ENCODE measurements at places on chromosomes 4 and X.

DNA sequence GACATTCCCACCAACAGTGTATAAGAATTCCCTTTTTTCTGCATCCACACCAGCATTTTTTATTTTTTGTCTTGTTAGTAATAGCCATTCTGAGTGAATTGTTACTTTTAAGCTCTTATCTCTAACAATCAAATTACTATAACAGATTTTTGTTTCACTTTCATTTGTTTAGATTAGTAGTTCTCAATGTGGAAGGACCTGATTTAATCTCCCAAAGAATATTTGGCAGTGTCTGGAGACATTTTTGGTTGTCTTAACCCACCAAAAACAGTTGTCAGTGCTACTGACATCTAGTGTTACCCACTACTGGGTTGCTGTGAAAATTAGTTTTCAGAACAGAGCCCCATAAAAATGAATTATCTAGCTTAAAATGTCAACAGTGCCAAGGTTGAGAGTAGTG, 37.9 kb downstream of the RUFY3 start:
- no peak for DNase-seq

DNA sequence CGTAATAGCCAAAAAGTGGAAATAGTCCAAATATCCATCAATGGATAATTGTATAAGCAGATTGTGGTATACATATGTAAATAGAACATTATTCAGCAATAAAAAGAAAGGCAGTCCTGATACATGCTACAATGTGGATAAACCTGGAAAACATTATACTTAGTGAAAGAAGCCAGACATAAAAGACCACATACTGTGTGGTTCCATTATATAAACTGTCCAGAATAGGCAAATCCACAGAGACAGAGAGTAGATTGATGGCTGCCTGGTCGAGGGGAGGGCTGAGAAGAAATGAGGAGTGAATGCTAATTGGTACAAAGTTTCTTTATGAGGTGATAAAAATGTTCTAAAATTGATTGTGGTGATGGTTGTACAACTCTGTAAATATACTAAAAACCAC, 397.4 kb upstream of the RPS6KA3 start:
- no peak for DNase-seq

DNA sequence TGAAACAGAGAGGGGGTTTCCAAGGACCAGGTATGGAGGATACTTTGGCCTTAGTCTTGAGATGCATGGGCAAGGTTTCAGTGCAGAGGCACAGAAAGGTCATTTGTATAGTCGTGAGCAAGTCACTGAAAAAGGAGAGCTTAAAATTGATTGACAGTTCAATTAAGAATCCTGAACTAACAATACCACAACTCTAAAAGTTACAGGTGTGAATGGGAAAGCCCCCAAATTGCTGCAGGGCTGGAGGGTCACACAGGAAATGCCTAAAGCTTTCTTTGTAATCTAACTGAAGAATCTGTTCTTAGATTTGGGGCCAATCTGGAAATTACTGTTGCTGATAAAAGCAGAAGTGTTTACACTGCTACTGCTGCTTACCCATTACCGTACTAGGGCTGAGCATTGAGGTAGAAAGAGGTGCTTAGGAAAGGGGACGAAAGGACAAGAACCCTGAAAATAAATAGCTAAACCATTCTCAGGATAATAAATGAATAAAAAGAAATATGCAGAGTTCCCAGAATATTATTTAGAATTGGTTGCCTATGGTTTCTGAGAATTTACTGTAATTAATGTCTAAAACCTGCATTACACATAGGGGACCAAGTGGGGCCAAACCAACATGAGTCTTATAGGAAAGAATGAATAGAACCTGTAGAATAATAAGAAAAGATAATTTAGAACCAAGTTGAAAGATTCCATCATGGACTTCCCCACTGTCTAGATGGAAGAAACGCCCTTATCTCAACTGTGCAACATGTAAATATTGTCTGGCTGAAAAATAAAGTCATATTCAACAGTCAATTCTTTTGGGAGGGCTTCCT, 91.9 kb upstream of the PPP1R2C start:
- DNase-seq, result no peak

GRCh38 chr4:74431113-74431826, 13.7 kb upstream of the AREG start:
- DNase-seq, result no peak

DNA sequence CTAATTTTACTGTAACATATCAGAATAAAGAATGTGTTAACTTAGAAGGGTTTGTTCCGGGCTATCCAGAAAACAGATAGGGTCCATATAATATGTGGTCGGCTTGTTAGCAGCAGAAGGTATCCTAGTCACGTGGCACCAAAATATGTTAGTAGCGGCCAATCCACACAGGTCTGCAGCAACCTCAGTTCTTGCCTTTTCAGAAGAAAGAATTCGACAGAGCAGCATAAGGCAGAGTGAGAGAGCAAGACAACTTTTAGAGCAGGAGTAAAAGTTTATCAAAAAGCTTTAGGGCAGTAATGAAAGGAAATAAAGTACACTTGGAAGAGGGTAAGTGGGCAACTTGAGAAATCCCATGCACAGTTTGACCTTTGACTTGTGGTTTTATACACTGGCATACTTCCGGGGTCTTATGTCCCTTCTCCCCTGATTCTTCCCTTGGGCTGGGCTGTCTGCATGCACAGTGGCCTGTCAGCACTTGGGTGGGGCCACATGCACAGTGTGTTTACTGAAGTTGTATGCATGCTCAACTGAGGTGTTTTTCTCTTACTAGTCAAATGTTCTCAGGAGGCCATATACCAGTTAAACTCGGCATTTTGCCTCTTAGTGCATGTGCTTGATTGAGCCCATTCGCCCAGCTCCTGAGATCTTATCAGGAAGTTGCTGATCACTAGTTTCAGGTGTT, 37.0 kb upstream of the ABCG2 start:
- no peak for DNase-seq

DNA sequence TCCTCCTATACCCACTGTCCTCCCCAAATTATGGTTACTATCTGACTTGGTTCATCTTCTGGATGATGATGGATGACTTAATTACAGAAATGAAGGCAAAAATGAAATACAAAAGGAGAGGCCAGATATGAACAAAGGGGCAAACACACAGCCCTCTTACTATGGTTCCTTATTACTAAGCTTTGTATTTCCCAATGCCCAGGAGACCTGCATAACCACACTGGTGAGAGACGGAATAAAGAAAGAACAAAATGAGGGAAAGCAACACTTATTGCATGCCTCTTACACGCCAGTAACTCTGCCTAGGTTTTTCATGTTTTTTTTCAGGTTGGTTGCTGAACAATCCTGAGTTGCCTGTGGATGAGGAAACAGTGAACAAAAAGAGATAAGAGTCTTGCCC, 120.5 kb downstream of the SLC10A7 start:
- no peak for DNase-seq

- no peak for DNase-seq
Observed at GRCh38 chr4:31005037-31005436, 284.9 kb downstream of the PCDH7 start.

DNA sequence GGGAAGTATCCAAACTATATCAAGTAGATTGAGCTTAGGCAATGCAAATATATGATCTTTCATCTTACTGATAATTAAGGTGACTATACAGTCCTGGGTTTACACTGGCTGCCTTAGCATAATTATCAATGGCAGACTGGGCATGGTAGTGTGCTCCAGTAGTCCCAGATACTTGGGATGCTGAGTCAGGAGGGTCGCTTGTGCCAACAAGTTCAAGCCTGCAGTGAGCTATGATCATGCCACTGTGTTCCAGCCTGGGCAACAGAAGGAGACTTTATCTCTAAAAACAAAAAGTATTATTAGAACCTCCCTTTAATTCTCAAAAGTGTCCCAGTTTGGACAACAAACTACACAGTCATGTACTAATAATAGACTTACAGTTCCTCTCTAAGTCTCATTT, 99.4 kb upstream of the RASGEF1B start:
- no peak for DNase-seq

DNA sequence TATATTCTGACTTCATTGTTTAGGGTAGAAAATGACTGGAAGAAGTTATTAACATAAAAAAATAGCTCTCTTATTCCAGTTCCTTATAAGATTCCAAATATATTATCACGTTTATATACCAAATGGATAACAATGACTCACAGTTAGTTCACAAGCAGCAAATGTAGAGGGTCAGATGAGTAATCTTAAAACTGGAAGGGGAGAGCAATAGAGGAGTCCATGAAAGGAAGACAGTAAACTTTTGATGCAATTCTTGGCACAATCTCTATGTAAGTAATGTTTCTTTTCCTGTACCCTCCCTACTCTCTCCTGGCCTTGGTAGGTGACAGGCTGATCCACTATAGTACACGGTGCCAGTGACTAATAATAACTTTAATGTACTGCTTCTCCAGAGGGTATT, 259.0 kb upstream of the TRPC5 start:
- DNase-seq, result no peak

GRCh38 chr4:182880387-182881356, 36.5 kb downstream of the DCTD start:
- no peak for DNase-seq

GRCh38 chr4:84366161-84366560, 132.9 kb downstream of the NKX6-1 start:
- peak; percentile 19 for DNase-seq

DNA sequence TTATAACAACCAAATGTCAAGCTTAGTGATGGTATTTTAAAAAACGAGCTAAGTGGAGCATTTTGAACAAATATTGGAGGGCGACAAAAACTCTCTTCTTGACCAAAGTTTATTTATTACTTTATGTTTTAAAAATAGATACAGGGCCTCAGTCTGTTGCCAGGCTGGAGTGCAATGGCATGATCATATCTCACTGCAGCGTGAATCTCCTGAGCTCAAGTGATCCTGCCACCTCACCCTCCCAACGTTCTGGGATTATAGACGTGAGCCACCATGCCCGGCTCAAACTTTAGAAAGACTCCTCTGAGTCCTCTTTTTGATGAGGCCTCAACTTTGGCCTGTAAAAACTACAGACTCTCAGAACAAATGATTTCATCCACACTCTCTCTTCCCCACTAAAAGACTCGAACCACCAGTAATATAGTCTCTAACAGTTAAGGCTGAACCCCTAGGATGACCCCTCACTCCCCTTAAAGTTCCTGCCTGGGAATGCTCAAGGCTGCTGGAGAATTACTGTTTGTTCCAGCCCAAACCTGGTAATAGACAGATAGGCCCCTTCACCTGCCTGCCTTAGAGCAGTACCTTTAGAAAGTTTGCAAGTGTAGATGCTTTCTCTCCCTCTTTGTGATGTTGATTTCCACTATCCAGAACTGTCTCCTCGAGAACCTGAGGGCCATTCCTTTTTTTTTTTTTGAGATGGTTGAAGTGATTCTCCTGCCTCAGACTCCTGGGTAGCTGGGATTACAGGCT, 55.3 kb upstream of the HPSE start:
- DNase-seq, result no peak

GRCh38 chrX:39613482-39613995, 484.2 kb downstream of the BCOR start:
- DNase-seq, result peak; percentile 14

- no peak for DNase-seq
Observed at GRCh38 chr4:61716426-61716825, 516.3 kb downstream of the ADGRL3 start.

- no peak for DNase-seq
Observed at GRCh38 chr4:8928074-8928473, 56.4 kb upstream of the HMX1 start.
